ENCODE measurements at places on chromosomes 2 and 18.

DNA sequence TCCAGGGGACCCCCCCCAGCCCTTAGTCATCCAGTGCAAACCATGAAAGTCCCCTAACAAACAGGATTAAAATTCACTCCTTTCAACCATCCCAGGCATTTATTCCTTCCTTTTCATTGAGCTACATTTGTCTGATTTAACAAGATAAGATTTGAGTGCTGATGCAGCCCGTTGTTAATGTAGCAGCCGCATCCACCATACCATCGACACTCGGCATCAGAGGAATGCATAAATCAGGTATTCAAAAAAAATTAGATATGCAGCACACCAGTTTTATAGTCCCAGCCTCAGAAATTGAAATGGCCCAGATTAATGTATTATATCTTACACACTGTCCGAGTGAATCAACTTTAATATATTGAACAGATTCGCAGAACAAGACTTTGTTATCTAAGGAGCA, 676.5 kb upstream of the FANCL start:
- no peak for DNase-seq

GRCh38 chr18:79859314-79859713, 61.6 kb downstream of the KCNG2 start:
- DNase-seq, result no peak

DNA sequence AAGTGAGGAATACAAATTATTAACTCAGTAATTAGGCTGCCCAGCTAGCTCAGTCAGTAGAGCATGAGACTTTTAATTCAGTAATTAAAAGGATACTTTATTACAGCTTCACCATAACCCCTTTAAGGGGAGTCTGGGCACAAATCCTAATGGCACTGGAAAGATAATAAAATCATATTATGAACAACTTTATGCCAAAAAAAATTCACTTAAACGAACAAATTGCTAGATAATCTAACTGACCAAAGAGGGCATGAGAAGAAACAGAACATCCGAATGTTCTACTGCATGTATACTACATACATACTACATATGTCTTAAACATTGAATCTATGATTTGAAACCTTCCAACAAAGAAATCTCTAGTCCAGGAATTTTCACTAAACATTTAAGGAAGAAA, 159.5 kb downstream of the CYP26B1 start:
- DNase-seq, result no peak

DNA sequence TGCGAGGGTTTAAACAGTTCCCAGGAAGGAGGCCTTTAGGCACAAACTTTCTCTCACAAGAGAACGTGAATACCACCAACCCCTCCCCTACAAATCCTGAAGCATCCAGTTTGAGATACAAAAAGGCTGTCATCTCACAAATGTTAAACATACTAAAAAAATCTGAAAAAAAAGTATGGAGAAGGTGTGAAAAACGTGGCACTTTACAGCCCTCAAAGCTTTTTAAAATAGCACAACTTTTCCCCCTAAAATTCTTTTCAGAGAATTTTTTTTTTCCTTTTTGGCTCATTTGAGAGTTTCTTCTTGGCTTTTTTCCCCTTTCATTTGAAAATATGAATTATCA, 10.1 kb downstream of the ZEB2 start:
- no peak for DNase-seq

- DNase-seq, result no peak
Measured at GRCh38 chr2:72454189-72454588, 306.5 kb upstream of the CYP26B1 start.

GRCh38 chr2:82998781-82999180, 1460.3 kb downstream of the SUCLG1 start:
- DNase-seq, result no peak

DNA sequence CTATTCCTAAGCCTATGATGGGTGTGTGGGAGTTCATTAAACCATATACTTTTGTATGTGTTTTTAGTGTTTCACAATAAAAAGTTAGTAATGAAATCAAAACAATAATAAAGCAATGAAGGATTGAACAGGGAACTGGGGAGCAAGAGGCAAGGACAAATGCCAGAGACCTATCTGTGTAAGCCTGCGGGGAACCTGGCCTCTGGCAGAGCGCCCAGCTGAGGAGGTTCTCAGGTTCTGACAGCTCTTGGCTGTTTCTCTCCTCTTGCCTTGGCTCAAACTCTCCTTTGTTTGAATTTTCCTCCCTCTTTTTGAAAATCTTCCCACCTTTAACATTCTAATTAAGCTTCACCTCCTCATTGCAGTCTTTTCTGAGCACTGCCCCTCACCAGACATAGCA, 200.0 kb upstream of the NCKAP5 start:
- DNase-seq, result no peak

- no peak for DNase-seq
Measured at GRCh38 chr2:207734264-207734635, 22.8 kb downstream of the CCNYL1 start.

- DNase-seq, result no peak
Measured at GRCh38 chr18:36772241-36772723, 56.5 kb downstream of the TPGS2 start.

DNA sequence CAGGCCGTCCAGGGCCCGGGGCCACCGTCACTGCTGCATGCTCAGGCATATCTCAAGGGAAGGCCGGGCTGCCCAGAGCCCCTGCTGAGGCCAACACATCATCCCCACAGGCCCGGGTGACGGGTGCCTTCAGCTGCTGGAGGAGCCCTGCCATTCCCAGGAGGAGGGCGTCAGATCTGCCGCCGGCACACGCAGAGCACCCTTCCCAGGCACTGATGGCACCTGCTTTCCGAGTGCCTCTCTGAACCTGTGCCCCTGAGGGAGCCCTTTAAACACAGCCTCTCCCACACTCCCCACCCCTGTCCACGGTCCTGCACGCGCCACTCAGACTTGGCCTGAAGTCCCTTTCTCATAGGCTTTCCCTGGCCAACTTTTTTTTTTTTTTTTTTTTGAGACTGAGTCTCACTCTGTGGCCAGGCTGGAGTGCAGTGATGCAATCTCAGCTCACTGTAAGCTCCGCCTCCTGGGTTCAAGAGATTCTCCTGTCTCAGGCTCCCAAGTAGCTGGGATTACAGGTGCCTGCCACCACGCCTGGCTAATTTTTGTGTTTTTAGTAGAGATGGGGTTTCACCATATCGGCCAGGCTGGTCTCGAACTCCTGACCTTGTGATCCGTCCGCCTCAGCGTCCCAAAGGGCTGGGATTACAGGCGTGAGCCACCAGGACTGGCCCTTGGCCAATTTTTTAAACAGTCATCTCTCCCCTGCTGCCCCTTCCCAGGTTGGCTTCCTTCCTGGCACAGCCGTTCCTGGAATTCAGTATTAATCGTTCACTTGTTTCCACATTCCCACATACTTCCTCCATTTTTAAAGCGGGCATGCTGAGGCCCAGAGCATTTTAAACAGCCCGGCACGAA, 211.7 kb downstream of the NDUFA10 start:
- DNase-seq, result no peak

DNA sequence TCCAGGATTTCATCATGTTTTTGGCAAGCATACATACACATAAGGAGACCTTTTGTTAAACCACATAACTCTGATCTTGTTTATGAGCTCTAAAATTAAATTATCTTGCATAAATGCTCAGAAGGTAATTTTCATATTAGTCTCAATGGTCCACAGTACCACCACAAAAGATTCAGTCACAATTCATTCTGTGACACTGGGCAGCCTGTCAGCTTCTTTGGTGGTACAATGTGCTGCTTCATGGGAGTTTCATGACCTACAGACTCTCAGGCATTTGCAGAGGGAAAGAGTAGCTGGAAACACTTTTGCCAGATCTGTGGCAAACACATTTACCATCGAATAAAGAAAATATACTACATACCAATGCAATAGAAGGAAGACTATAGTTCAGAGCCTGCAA, 51.3 kb upstream of the ZNF397 start:
- no peak for DNase-seq

DNA sequence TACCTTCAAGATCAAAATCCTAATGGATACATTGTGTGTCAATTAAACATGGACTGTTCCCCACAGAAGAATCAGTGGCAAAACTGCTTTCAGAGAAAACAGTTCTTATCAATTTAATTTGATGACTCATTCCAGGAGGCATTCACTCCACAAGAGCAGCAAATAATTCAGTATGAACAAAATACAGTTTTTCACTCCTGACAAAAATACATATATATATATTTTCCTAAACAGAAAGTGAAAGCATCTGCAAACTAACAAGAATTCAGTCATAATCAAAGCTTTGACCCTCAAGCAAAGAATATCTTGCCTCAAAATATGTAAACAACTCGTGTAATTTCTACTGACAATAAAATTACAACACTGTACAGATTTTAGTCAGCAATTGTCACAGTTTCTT, 685.1 kb upstream of the SLC8A1 start:
- DNase-seq, result no peak

GRCh38 chr2:17901246-17901645, 22.8 kb downstream of the KCNS3 start:
- DNase-seq, result no peak

DNA sequence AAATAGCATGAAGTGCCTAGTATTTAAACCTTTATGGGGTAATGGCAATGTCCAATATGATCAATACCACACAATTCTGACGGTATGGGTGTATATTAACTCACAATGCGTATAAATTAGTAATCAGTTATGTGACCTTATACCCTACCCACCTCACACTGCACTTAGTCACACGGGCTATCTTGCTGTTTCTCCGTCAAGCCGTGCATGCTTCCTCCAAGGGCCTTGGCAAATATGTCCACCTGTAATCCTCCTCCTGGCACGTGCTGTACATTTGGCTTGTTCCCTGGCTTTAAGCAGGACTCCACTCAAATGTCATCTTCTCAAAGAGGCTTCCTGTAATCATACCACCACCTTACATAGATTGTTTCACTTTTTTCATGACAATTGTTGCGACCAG, 12.2 kb downstream of the TNFRSF11A start:
- DNase-seq, result no peak

GRCh38 chr2:58896638-58897037, 655.5 kb upstream of the FANCL start:
- DNase-seq, result no peak

- no peak for DNase-seq
Measured at GRCh38 chr2:148965623-148966437, 72.7 kb upstream of the LYPD6B start.
